ENCODE measurements at places on chromosomes 4 and X. TPM values are rescaled to one million over a fixed set of nuclear protein-coding genes. Genes with fewer than 3 reads are reported as not detected.

HAUS7 gene
- 53.3 TPM for total RNA-seq

OTC gene
- total RNA-seq, result not detected

GPR143 gene
- total RNA-seq, result 0.21 TPM

NUDT11 gene
- total RNA-seq, result 2.7 TPM

All from A549 treated with AZD2906 at 1 μM for 4 hours (cell line).